Stimulated activated CD4-positive, alpha-beta T cell treated with anti-CD3 and anti-CD28 coated beads, Interleukin-4, amount 100 ng/mL, for 1 hour (primary cell): ENCODE measurements at places on chromosomes 5 and 9.

DNA sequence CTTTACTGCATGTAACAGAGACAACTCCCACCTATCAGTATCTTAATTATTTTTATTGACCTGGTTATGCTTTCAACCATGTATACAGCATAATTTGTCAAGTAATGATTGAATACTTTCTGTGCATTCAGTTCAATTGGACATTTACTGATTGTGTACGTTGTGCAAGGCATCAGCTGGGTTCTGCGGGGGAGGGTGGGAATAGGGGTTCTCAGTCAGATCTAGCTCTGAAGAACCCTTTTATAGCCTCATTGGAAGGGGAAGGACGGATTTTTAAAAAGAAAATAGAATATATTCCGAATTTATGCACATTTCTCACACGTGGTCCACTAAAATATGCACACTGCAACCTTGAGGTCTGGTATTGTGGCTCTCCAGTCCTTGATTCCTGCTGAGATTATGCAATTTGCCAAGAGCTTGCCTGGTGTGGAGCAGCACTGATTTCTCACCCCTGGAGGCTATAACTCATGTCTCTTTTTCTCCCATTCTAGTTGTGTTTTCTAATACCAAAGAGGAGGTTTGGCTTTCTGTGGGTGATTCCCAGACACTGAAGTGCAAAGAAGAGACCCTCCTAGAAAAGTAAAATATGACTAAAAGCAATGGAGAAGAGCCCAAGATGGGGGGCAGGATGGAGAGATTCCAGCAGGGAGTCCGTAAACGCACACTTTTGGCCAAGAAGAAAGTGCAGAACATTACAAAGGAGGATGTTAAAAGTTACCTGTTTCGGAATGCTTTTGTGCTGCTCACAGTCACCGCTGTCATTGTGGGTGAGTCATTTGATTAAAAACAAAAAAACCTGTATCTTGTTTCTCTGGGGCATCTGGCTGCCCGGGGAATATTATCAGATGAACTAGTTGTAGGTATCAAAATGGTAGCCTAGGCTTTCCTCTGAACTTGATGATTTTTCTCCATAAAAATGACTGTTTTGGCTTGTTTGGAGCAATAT lies 1.7 kb downstream of the SLC1A3 start:
- no peak for DNase-seq

DNA sequence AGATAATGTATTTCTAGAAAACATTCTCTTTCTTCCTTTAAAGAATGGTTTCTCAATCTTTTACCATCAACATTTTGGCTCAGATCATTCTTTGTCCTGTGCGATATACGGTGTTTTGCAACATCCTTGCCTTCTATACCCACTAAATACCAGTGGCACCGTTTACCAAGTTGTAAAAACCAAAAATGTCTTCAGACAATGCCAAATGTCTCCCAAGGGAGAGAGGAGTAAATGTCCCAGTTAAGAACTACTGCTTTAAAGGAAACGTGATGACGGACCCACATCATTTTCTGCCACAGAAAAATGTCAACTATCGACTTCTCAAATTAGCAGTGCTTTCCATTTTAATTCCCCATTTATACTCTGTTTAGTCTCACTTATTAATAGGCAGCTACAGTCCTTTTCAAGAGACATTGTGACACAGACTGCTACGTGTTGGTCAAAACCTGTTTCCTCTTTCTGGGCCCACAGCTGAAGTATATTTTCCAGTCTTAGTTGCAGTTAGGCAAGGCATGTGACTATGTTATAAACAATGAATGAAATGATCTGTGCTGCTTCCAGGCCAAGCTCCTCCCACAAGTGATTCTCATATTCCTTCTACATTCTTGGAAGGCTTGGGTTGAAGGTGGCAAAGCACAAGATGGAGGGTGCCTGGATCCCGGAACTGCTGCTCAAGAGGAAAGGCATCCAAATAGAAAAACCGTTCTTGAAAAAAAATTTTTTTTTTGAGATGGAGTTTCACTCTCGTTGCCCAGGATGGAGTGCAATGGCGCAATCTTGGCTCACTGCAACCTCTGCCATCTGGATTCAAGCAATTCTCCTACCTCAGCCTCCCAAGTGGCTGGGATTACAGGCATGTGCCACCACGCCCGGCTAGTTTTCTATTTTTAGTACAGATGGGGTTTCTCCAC lies 8.8 kb downstream of the PRXL2C start:
- no peak for DNase-seq

- no peak for DNase-seq
Observed at GRCh38 chr9:89529243-89530035, 31.5 kb upstream of the SEMA4D start.

DNA sequence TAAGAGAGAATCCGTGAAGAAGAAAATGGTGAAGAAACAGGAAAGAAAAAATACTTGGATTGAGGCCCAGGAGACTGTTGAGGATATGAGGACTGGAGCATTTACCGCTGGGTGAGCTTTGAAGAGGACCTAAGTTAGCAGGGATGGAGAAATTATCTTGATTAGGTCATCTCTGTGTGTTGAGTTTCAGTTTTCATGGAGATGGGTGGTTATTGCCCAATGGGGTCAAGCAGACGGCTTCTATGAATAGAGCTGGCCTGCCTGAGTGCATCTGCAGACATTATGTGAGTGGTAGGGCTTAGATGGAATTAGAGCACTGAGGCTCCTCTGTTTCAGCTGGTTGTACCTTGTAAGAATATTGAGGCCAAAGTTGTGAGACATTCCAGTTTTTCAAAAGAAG lies 245.4 kb upstream of the FBXL7 start:
- no peak for DNase-seq

GRCh38 chr5:154278908-154279307 lies 88.4 kb downstream of the GALNT10 start:
- no peak for DNase-seq

DNA sequence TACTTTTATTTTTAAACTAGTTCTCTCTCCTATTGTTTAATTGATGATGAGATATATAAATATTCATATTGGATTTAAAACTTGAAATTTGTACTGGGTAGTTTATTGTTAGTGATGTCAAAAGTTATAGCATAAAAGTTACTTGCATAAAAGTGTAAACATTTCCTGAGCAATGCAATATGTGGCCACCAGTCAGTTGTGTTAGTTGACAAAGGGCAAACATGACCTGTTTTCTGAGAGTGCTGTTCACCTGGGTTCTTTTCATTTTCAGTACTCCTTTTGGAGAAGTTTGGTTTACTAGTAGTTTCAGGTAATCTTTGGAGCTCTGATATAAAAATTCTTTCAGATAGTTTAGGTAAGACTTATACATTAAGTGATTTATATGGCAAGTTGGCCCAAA lies 69.4 kb downstream of the COMMD10 start:
- DNase-seq, result no peak

DNA sequence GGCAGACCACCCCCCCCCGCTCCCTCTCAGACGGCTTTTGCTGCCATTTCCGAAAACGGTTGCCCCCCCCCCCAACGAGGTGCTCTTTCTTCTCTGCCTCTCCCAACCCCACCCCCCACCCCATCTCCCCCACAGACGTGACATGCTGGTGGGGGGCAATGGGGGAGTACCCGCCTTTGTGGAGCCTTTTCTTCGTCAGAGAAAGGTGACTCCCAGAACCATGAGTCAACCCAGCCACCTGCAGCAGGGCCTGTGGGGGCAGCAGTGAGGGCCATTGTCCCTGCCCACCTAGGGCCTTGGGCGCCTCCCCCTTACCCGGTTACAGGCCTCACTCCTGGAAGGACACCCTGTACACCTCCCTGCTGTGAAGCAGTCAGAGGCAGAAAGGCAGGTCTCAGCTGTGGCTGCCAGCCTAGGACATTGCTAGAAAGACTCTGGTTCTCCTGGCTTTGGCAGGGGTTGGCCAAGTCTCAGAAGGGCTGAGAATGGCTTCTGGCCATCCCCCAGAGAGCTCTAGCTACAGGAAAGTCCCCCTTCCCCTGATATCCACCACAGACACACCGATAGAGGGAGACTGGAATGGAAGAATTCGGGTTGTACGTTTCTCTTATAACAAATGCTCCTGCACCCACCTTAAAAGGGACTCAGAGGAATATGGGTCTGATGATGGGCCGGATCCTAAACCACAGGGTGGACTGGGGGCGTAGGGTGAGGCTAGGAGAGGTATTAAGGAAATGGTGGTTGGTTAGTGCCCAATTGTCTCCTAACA lies 2.2 kb downstream of the DNAJB5 start:
- no peak for DNase-seq

DNA sequence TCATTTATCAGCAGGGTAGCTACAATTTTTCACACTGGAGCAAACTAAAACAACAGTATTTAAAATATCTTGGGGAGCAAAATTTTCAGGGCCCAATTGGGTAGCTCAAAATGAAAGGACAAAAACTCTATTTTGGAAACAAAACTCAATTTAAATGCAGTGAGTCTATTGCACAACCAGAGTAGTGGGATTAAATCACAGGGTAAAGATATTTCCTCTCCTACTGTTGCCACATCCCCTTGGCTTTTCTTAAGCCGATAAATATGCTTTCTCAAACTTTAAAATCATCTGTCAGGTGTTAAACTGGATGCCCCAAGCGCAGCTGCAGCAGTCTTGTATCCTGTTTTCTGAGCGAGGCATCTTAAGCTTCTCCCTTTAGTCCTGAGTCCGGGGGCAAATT lies 1474.3 kb upstream of the CDH9 start:
- no peak for DNase-seq

- no peak for DNase-seq
Observed at GRCh38 chr5:178588769-178589168, 1.4 kb downstream of the COL23A1 start.

DNA sequence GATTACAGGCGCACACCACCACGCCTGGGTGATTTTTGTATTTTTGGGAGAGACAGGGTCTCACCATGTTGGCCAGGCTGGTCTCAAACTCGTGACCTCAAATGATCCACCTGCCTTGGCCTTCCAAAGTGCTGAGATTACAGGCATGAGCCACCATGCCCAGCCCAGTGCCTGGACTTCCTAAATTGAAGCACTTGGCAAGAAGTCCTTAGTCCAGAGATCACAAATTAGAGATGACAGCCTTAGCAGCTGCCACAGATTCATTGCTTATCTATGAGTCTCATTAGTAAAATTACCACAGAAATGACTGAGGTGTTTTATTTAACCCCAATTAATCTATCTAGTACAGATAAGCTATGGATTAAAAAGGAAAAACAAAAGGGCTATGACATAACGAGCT lies 19.2 kb downstream of the EFCAB9 start:
- no peak for DNase-seq

- DNase-seq, result no peak
Observed at GRCh38 chr5:88889189-88890069, 6.4 kb upstream of the MEF2C start.

DNA sequence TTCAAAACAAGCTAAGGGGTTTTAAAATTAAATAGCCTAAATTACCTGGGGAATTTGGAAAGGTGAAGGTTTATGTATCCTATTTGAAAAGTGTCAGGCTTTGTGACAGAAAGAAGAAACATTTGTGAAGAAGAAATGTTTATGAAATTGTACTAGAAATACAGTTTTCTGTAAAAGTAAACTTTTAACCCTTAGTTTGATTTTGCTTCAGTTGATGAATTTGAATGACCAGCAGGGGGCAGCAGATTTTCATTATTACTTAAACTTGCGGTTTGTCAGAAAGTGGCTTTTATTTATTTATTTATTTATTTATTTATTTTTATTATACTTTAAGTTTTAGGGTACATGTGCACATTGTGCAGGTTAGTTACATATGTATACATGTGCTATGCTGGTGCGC lies 58.1 kb downstream of the NNT start:
- no peak for DNase-seq

GRCh38 chr9:137951107-137951506 lies 73.5 kb downstream of the CACNA1B start:
- no peak for DNase-seq

DNA sequence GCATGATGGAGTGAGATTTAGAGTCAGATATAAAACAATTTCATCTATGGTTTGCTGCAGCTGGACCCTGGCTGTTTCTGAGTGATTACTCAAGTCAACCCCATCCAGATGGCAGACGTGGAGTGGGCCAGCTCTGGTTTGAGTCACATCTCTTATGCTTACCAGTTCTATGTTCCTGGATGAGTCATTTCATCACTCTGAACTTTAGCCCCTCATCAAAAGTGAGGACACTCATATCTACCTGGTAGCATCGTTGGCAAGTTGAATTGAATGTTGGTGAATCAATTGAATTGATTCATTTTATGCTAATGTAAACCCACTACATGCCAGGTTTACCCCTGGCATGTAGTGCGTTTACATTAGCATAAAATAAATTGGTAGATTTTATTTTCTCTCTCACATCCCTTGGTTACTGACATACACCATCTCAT lies 176.4 kb downstream of the FGF18 start:
- no peak for DNase-seq

DNA sequence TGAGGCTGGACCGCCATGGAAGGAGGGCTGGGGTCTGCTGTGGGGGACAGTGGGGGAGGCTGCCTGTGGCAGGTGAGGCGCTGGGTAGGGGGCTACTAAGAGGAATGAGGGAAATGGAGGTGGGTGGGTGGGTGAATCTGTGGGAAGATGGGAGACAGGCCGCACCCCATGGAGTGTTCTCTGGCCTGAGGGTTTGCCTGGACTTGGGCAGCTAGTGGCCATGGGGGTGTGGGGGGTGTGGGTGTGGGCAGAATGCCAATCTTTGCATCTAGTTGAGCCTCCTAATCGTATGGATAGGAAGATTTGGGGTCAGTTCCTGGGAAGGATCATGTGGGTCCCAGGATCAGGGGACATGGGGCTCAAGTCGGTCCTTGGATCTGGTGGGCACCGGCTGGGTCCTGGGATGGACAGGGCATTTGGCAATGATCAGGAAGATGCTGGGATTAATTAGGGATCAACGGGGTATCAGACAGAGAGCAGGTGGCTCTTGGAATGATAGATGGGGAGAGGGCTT lies 518 bp downstream of the ZDHHC12 start:
- no peak for DNase-seq

GRCh38 chr9:70835323-70835722 lies 286.1 kb downstream of the TRPM3 start:
- DNase-seq, result no peak

GRCh38 chr9:27945386-27945785 lies 372.1 kb upstream of the C9orf72 start:
- DNase-seq, result no peak

DNA sequence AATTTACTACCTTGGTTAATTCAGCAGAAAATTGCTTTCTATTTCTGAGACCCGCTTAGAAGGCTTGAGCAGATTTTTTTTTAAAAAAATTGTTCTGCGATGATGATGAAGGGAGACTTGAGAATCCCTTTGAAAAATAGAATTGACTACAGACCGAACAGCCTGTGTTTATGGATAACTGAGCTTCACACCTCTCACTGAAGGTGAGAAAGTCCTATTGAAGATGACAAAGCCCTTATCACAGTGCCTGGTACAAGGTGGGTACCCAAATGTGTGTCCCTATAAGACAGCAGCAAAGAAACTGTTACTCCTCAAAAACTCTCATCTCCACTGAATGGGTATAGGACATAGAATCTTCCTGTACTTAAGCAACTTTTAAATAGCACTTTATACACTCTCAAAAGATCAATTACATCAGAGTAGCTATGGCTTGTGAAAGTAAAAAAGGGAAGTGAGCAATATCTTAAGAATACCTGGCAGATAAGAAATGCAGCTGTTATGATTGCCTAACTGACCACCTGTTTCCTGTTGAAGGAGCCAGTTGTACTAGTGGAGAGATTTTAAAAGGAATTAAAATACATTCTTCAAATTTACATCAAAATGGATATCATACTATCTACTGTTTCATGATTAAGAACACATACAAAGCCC lies 419.7 kb downstream of the CHSY3 start:
- DNase-seq, result no peak

GRCh38 chr5:162593881-162594280 lies 526.3 kb downstream of the GABRG2 start:
- DNase-seq, result no peak
